Ureter (tissue), 1 donor: ENCODE measurements at places on chromosomes 5 and 9. TPM values are rescaled to one million over a fixed set of nuclear protein-coding genes. Genes with fewer than 3 reads are reported as not detected.

The PCDHA1 gene
- not detected for total RNA-seq

GRCh38 chr9:91681461-91682305, 258.1 kb upstream of the NFIL3 start:
- peak; percentile 76 for DNase-seq

The SLC1A3 gene
- 33.4 TPM for total RNA-seq

The RGP1 gene
- 34.3 TPM for total RNA-seq

The LCN10 gene
- total RNA-seq, result 40.6 TPM
